Muscle of arm (tissue), 14 donors: ENCODE measurements at places on chromosomes 2 and 18. TPM values are rescaled to one million over a fixed set of nuclear protein-coding genes. Genes with fewer than 3 reads are reported as not detected.

LHCGR gene
- polyA plus RNA-seq, result not detected

UGT1A10 gene
- not detected for polyA plus RNA-seq

CPS1 gene
- polyA plus RNA-seq, result 4.4 TPM

GPR45 gene
- polyA plus RNA-seq, result not detected

MEP1B gene
- polyA plus RNA-seq, result 0.13 TPM

TANK gene
- polyA plus RNA-seq, result 47.7 TPM

ALLC gene
- polyA plus RNA-seq, result not detected

FASTKD1 gene
- polyA plus RNA-seq, result not detected

AFF3 gene
- polyA plus RNA-seq, result 4.2 TPM

ASXL3 gene
- 6.9 TPM for polyA plus RNA-seq

GRCh38 chr2:8281234-8281633 is 400.6 kb upstream of the ID2 start:
- no peak for DNase-seq

DNA sequence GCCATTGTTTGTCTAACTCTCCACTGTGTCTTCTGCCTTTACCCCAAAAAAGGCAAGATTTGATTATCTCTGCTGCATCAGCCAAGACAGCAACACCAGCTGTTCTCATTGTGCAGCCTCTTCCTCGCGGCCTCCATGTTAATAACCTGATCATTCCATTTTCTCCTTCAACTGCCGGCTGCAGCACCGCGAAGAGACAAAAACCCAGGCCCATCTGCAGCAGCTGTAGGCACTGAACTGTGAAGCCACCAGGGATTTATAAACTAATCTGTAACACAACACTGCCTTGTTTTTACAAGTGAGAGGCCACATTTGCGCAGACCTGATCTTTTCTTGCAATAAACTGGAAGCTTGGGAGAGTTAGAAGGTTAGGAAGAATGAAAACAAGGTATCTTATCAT is 147.8 kb downstream of the SATB2 start:
- peak; percentile 11 for DNase-seq

- no peak for DNase-seq
These were observed 33.9 kb downstream of the COX7A2L start for GRCh38 chr2:42327125-42327524.

DNA sequence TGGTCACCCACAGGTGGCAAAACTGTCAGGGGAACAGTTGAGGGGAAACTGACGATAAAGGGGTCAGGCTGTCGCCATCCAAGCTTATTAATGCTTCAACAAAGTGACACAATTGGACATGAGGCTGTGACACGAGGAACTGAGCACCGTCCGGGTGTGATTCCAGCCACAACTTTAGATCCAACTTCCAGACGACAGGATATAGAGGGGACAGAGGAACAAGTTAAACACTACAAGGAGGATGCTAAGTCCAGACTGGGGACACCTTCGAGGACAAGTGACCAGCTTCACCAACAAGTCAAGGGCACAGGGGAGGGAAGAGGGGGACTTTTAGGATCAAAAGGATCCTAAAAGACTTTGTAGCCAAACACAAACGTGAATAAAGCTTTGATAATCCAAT is 23.8 kb downstream of the BOK start:
- DNase-seq, result no peak

- no peak for DNase-seq
These were observed 79.8 kb upstream of the MC4R start for GRCh38 chr18:60452421-60452820.

GRCh38 chr18:75625966-75626365 is 198.5 kb upstream of the SMIM21 start:
- no peak for DNase-seq

GRCh38 chr2:234694244-234695013 is 197.5 kb upstream of the ARL4C start:
- no peak for DNase-seq

DNA sequence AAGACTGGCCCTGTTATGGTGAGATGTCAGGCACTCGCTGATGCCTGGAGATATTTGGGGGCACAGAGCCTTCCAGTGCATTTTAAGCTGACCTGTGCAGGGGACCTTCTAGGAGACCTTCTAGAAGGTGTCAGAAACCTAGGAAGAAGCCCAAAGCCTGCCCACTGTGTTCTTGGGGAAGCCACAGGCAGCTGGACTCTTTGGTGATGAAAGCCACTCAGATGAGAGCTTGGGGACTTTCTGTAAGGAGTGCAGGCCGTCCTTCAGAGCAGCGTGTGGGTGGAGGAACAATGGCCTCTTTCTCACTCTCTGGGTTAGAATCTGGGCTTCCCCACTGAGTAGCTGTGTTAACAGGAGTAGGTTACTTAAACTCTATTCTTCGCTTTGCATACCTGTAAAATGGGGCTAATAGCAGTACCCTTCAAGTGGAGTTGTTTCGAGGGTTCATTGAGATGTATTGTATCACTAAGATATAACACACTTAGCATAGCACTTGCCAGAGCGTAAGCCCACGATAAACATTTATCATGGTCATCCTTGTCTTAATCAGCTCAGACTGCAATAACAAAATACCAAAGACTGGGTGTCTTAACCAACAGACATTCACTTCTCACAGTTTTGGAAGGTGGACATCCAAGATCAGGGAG is 322.3 kb upstream of the EPAS1 start:
- no peak for DNase-seq

DNA sequence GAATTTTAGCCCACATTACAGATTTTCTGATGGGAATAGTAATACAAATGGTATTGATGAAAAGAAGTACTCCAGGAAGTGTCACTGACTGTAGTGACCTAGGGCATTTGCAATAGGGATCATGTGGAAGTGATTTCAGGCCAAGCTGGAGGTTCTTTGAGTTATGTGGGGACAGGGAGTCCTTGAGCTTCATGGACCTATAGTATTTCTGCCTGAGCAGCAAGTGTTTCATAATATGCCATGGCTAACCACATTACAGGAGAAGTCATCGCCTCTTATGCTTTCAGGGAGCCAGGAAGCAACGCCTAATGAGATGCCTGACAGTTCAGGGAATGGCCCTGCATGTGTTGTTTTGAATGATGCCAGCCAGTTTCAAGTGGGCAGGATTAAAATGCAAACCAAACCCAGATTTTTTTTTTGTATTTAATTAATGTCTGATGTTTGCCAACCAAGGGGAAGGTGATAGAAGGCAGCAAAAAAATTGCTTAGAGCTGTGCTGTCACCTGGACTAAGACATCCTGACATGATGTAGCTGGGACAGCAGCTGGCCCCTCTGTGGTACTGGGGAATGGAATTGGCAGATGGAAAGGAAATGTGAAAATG is 109.5 kb downstream of the RAPGEF4 start:
- DNase-seq, result no peak

DNA sequence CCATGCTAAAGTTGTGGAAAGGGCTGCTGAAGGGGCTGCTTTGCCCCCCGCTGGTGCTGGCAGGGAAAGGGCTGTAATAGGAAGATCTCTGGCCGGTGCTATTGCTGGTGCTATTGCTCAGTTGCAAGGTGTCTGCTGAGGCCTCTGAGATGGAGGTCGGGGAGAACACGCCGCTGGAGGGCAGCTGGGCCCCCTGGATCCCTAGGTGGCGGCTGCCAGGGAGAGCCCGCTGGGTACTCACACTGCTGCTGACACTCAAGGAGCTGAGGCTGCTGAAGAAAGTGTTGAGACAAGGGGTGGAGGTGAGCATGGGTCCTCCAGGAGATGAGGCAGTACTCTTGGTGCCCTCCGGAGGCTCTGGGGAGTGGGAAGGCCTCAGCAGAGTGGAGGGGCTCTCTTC is 4.2 kb downstream of the FOXI3 start:
- DNase-seq, result no peak

DNA sequence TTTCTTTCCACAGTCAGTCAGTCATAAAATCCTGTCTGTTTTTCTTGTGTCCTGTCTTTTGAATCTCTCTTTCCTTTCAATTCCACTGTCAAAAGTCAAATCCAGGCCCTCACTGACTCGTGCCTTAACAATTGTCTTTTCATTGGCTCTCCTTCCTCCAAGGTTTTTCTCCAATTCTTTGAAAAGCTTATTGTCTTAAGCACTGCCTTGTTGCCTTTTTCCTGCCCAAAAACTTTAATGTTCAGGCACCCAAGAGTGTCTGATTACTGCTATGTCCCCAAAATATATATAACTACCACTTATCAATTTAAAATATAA is 13.9 kb upstream of the SULT1C4 start:
- no peak for DNase-seq

DNA sequence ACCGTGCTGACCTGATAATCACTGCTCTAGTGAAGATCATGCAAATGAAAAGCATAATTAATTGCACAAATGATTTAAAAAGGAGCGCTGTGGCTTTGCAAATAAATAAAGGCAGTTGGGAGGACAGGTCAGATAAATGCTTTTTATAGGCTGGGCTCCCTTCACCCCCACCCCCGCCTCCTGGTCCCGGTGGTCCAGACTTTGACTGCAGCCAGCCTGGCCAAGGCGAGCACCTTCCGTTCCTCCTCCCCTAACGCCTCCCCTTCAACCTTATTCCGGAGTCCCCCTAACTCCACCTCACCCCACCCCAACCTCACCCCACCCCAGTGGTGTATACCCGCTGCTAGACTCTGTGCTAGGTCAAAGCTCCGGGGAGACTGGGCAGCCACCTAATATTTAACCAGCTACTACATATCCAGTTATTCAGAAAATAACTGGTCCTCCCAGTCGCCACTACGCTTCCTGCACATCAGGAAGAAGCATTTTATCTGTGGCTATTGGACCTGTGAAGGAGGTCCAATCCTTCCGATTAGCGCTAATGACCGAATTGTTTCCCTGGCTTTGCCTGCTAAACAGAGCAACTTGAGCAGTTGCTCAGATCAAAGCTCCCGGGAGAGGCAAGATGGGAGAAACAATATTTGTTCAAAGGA is 3.7 kb upstream of the SP9 start:
- no peak for DNase-seq

- DNase-seq, result no peak
These were observed 708 bp downstream of the ZNF24 start for GRCh38 chr18:35343488-35343935.

GRCh38 chr2:554444-554843 is 122.8 kb downstream of the TMEM18 start:
- no peak for DNase-seq

DNA sequence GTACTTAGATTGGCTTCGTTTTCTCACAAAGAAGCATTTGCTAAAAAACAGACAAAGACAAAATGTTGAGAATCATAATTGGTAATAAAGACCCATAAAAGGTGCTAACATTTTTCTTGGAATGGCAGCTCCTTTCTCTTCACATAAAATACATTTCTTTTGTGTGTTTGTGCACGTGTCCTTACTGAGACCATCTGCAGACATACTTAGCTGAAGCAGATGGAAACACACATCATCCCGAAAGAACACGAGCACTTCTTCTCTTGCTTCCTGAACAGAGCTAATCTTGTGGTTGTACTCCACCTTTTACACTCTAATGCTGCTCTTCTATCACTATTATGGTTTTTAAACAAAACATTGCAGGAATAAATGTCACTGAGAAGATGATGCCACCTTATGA is 142.5 kb downstream of the SPHKAP start:
- no peak for DNase-seq

- DNase-seq, result no peak
These were observed 415.7 kb upstream of the TCF4 start for GRCh38 chr18:56003720-56004088.

- no peak for DNase-seq
These were observed 52.6 kb downstream of the MRPL35 start for GRCh38 chr2:86251840-86252266.

GRCh38 chr2:74002505-74003421 is 18.1 kb downstream of the TET3 start:
- peak; percentile 76 for DNase-seq

GRCh38 chr2:157935378-157935906 is 59.3 kb upstream of the ACVR1 start:
- no peak for DNase-seq
